ENCODE measurements at places on chromosomes 4 and X. TPM values are rescaled to one million over a fixed set of nuclear protein-coding genes. Genes with fewer than 3 reads are reported as not detected.

SAGE1 gene
- total RNA-seq: 0.10 TPM

FAM133A gene
- total RNA-seq: 23.7 TPM

ARHGAP36 gene
- total RNA-seq: not detected

PPM1K gene
- total RNA-seq: 7.1 TPM

TSPAN7 gene
- total RNA-seq: 0.12 TPM

ASB5 gene
- not detected for total RNA-seq

LRCH2 gene
- not detected for total RNA-seq

PLS3 gene
- 116 TPM for total RNA-seq

CTAG1B gene
- total RNA-seq: not detected

SMIM10L2A gene
- total RNA-seq: not detected

PCGF3 gene
- 18.7 TPM for total RNA-seq

DMP1 gene
- total RNA-seq: not detected

RHOH gene
- not detected for total RNA-seq

ATP2B3 gene
- total RNA-seq: not detected

ANOS1 gene
- total RNA-seq: not detected

KLHL15 gene
- total RNA-seq: 14.7 TPM

RAB41 gene
- total RNA-seq: not detected

WWC2 gene
- 21.4 TPM for total RNA-seq

FAM184B gene
- total RNA-seq: under 0.01 TPM

PNMA6F gene
- total RNA-seq: not detected

HPGDS gene
- not detected for total RNA-seq

SYN1 gene
- total RNA-seq: 0.12 TPM

DIAPH2 gene
- total RNA-seq: 8.4 TPM

CSN1S1 gene
- total RNA-seq: not detected

ATP1B4 gene
- total RNA-seq: not detected

NALF2 gene
- total RNA-seq: not detected

USP27X gene
- 1.4 TPM for total RNA-seq

NIPAL1 gene
- 1.5 TPM for total RNA-seq

HSD17B13 gene
- total RNA-seq: 0.49 TPM

SPATA18 gene
- total RNA-seq: 1.4 TPM

LGI2 gene
- total RNA-seq: not detected

STEEP1 gene
- total RNA-seq: 21.3 TPM

SPON2 gene
- total RNA-seq: 7.7 TPM

FNIP2 gene
- total RNA-seq: 10.0 TPM

PORCN gene
- total RNA-seq: 27.2 TPM

PRKG2 gene
- total RNA-seq: not detected

CXCL3 gene
- total RNA-seq: 1.1 TPM

UGT2B11 gene
- not detected for total RNA-seq

GPAT3 gene
- total RNA-seq: 24.5 TPM

LARP1B gene
- 11.7 TPM for total RNA-seq

NSG1 gene
- not detected for total RNA-seq

PAK3 gene
- total RNA-seq: 0.88 TPM

TRIM60 gene
- not detected for total RNA-seq

MECP2 gene
- total RNA-seq: 12.5 TPM
